RWPE2 (cell line): ENCODE measurements at places on chromosomes 5 and 9.

- DNase-seq: no peak
Observed at GRCh38 chr5:43693411-43693810, 90.4 kb downstream of the NNT start.

DNA sequence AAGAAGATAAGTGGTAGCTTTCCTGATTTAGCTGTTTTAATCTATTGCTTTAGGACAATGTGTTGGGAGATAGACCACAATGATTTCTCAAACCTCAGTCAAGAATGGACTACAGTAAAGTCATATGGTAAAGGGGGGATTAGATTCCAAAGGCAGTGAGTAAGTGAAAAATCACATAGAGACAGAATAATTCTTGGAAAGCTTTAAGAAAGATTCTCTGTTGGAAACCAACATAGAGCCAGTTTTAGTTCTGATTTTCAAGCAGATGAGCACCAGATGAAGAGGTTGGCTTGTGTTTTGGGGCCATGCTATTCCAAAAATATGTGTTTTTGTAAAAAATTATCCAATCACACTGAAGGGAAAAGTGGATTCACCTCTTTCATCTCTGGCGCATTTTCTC, 256.8 kb upstream of the RPS23 start:
- DNase-seq: no peak

- no peak for DNase-seq
Observed at GRCh38 chr5:96640696-96641095, 21.5 kb upstream of the CAST start.

GRCh38 chr9:5871785-5872184, 18.9 kb upstream of the MLANA start:
- DNase-seq: no peak

DNA sequence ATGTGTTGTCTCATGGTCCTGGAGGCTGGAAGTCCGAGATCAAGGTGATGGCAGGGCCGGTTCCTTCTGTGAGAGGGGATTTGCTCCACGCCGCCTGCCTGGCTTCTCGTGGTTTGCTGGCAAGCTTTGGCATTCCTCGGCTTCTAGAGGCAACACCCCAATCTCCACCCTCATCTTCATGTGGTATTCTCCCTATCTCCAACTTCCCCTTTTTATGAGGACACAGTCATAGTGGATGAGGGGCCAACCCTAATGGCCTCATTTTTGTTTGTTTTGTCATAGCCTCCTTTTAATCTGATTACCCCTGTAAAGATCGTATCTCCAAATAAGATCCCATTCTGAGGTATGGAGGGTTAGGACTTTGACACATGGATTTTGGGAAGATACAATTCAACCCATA, 41.7 kb upstream of the CLK4 start:
- no peak for DNase-seq

DNA sequence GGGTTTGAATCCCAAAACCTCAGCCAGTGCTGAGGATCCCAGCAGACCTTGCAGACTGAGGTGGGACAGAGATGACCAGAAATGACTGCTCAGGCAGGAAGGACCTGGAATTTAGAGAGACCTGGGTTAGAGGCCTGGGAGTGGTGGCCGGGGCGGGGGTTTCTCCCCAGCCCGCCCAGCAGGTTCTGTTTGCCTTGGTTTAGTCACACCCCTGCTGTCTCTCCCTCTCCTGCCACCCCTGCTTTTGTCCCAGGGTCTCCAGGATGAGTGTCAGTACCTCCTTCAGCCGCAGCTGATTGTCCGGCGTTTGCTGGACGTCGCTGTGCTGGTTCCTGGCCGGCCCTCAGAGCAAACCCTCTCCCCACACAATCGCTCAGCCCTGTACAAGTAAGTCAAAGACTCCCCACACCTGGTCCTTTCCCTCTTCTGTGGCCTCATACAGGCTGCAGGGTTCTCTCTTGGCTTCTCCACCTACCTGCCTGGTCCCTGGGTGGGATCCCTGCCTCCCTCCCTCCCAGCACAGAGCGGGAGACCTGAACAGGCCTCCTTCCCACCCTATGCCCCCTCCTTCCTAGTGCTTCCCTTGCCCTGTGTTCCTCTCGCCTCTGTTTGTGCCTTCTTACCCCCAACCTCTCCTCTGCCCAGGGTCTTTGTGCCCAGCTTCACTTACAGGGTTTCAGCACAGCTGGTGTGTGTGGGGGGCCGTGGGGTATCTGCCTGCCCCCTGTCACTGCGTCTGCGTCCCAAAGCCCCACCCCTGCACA, 12.0 kb downstream of the TMEM8B start:
- DNase-seq: no peak

DNA sequence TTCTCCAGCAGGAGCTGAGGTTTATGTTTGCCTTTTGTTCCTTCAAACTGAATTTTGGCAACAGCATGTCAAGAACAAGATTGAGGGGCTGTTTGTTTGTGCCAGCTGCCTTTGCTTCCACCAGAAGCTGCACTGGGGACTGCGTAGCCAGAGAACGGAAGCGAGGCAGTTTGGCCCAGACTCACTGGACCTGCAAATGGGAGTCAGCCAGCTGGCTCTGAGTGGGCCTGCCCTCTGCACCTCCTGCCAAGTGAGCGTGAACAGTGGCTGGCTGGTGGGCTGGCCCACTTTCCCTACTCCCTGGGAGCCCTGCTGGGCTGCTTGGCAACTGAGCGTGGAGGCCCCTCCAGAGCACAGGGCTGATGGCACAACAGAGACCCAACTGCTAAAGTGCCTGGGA, 111.6 kb downstream of the GALNT10 start:
- DNase-seq: no peak

DNA sequence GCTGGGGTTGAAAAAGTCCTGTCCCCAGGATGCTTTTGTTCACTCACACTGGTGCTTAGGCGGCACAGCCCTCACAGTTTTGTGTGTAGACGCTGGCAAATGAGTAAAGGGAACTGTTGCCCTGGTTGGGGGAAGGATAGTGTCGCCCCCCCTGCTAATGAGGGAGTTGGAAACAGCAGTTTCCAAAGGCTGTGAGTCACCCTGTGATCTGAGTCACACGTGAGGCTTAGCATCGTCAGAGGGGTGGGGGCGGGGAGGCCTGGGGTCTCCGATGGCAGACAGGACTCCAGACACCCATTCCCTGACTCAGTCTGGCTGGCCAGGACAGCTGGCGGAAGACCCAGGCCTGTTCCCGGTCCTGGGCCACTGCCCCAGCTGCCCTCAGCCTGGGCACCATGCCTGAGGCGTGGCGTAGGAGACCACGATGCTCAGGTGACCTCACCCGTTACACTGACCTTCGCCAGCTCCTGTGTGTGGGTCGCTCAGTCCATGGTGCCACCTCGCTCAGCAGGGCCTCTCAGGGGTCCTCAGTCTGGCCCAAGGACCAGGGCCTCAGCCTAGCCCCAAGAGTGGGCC, 2.9 kb downstream of the DNAJB5 start:
- DNase-seq: peak; percentile 84

GRCh38 chr5:155982354-155982753, 344.6 kb upstream of the SGCD start:
- no peak for DNase-seq
